ENCODE measurements at places on chromosomes 7 and 10. TPM values are rescaled to one million over a fixed set of nuclear protein-coding genes. Genes with fewer than 3 reads are reported as not detected.

GRCh38 chr7:90728568-90728967 is 132.4 kb downstream of the CDK14 start:
- no peaks in the 10 kb centered on the region for H3K27me3 ChIP-seq
- H3K4me1 ChIP-seq, result no peaks in the 10 kb centered on the region
- no peaks in the 10 kb centered on the region for H3K36me3 ChIP-seq
- no peak overlapping the region for H3K4me3 ChIP-seq
- no peak overlapping the region for H3K27ac ChIP-seq

- no peaks in the 10 kb centered on the region for H3K27me3 ChIP-seq
- H3K27ac ChIP-seq, result no peak overlapping the region
- DNase-seq, result no peak
- H3K4me3 ChIP-seq, result no peak overlapping the region
- H3K36me3 ChIP-seq, result no peaks in the 10 kb centered on the region
- no peaks in the 10 kb centered on the region for H3K4me1 ChIP-seq
These were observed 33.2 kb upstream of the SEMA3D start for GRCh38 chr7:85220023-85220422.

- no peaks in the 10 kb centered on the region for H3K27me3 ChIP-seq
- H3K36me3 ChIP-seq, result no peaks in the 10 kb centered on the region
- no peak for DNase-seq
These were observed 5.1 kb upstream of the SPOCK2 start for GRCh38 chr10:72093450-72093849.

DNA sequence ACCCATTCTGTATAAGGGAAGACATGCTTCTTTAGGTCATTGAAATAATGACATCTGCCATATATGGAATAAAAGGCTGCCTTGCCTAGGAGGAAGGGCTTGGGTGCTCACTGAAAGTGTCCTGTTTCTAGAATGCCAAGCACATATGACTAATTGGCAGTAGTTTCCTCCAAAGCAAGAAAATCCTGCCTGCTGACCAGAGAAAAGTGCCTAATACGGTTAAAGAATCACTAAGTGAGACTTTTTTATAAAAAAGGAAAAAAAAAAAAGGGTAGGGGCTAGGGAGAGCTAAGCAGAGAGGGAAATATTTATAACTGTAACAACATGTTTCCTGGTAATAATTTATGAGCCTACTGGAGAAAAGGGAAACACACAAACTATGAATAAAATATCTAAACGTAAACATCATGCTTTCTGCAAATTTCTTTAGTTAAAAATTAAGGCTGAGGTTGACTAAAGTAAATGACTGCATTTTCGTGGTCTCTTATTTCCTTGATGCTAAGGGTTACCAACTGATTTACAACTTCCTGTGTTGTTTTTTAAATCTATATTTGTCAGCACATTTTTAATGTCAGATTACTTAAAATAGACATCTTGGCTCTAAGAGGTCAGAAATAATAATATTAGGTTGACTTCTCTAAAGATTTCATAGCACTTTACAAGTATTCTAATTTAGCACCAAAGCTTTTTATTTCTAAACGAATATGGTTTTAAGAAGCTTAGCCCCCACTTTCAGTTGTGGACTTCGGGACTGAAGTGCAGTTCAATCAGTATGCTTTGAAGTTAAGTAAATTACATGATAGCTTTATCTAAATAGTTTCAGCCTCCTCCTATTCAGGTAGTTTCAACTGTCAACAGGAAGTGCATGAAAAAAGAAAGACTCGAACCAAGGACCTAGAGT is 89.6 kb downstream of the CABCOCO1 start:
- H3K36me3 ChIP-seq, result no peaks in the 10 kb centered on the region
- no peak overlapping the region for H3K4me3 ChIP-seq
- H3K27me3 ChIP-seq, result no peaks in the 10 kb centered on the region
- peak; percentile 31 for DNase-seq
- H3K27ac ChIP-seq, result peak overlapping the region; percentile 36

- no peak overlapping the region for H3K4me3 ChIP-seq
- DNase-seq, result no peak
- no peaks in the 10 kb centered on the region for H3K27me3 ChIP-seq
- no peaks in the 10 kb centered on the region for H3K36me3 ChIP-seq
- no peak overlapping the region for H3K27ac ChIP-seq
These were observed 49.1 kb downstream of the DOCK4 start for GRCh38 chr7:112157072-112157471.

- no peak overlapping the region for H3K4me3 ChIP-seq
- no peak for DNase-seq
- H3K27ac ChIP-seq, result no peak overlapping the region
These were observed 30.2 kb upstream of the PDE1C start for GRCh38 chr7:32100407-32100907.

DNA sequence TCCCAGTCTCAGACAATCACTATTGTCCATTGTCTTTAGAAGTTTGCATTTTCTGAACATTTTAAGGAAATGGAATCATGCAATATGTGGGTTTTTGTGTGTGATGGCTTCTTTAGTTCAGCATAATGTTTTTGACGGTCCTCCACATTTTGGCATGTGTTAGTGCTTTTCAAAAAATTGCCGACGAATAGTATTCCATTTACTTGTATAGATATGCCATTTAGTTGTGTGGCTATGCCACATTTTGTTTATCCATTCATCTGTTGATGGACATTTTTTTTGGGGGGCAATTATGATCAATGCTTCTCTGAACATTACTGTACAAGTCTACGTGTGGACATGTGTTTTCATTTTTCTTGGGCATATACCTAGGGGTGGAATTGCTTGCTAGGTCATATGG is 12.0 kb upstream of the LAMB4 start:
- DNase-seq, result no peak
- H3K4me1 ChIP-seq, result no peaks in the 10 kb centered on the region
- no peak overlapping the region for H3K27ac ChIP-seq
- no peak overlapping the region for H3K4me3 ChIP-seq

- H3K4me1 ChIP-seq, result peaks cover 14% of the 10 kb centered on the region
- H3K4me3 ChIP-seq, result no peak overlapping the region
- H3K27ac ChIP-seq, result no peak overlapping the region
- no peaks in the 10 kb centered on the region for H3K36me3 ChIP-seq
- H3K27me3 ChIP-seq, result no peaks in the 10 kb centered on the region
These were observed 106.9 kb upstream of the RHEB start for GRCh38 chr7:151626422-151627115.

- no peaks in the 10 kb centered on the region for H3K36me3 ChIP-seq
- H3K4me1 ChIP-seq, result peaks cover 13% of the 10 kb centered on the region
- H3K27me3 ChIP-seq, result no peaks in the 10 kb centered on the region
- no peak for DNase-seq
These were observed 458.6 kb downstream of the INHBA start for GRCh38 chr7:41244246-41244645.

DNA sequence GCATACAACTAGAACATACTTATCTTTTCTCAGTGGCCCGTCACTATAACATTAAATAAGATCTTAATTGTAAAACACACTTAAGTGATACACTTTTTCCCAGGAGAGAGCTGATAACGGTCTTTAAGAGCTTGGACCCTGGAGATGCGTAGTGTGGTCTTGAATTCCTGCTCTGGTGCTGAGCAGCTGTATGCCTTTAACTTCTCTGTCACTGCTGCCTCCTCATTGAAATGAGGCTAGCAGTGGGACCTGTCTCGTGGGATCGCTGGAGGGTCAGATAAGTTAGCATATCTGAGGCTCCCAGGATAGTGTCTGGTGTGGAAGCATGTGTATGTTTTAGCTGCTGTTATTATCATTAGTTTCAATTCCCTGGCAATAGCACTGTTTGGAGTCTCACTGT is 194.9 kb downstream of the SDK1 start:
- H3K4me3 ChIP-seq, result no peak overlapping the region
- no peak overlapping the region for H3K27ac ChIP-seq
- peaks cover 19% of the 10 kb centered on the region for H3K27me3 ChIP-seq
- no peaks in the 10 kb centered on the region for H3K4me1 ChIP-seq

DNA sequence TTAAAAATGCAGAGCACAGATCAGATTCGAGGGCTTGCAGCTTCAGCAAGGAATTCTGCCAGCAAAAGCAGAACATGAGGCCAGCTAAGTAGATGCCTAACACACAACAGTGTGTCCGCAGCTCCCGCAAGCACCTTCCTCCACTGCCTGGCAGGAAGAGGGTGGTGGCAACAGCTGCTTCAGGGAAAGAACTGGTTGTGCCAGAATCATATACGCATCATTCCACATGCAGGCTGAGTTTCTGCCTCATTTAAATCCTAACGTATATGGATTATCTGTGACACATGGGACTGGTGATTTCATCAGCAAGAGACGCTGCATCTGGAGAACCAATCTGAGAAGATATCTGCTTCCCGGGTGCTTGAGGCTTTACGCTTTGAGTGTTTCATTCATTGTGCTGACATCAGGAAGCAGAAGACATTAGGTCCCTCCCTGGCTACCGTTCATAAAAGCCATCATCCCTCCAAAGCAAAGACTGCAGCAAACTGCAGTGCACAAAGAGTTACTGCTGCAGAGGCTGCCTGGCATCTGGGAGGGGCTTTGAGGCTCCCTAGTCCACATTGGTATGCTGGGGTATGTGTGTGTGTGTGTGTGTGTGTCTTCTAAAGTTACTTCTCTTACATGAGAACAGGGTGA is 78.8 kb downstream of the FAM13C start:
- no peak overlapping the region for H3K4me3 ChIP-seq
- no peaks in the 10 kb centered on the region for H3K4me1 ChIP-seq
- no peak overlapping the region for H3K27ac ChIP-seq
- H3K36me3 ChIP-seq, result no peaks in the 10 kb centered on the region
- no peak for DNase-seq
- H3K27me3 ChIP-seq, result peaks cover 12% of the 10 kb centered on the region

- H3K4me1 ChIP-seq, result no peaks in the 10 kb centered on the region
- H3K36me3 ChIP-seq, result no peaks in the 10 kb centered on the region
- H3K4me3 ChIP-seq, result no peak overlapping the region
- no peak overlapping the region for H3K27ac ChIP-seq
- no peaks in the 10 kb centered on the region for H3K27me3 ChIP-seq
These were observed 85.6 kb upstream of the IMMP2L start for GRCh38 chr7:111647881-111648280.

DNA sequence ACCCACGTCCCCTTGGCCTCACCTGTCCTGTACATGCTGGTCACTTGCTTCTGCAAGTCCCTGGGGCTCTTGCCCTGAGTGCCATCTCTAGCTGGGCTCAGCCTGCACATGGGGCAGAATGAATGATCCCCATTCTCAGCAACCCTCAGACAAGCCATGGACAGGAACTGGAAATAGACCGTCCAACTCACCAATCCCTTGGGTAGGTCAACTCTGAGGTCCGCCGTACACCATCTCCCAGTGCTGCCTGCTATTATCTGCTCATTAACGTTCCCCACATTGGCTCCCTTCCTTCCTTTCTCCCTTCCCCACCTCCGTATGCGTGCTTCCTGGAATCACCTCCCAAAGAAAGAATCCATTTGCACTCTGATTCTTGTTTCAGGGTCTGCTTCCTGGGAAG is 335.0 kb downstream of the SFMBT2 start:
- DNase-seq, result no peak
- H3K27ac ChIP-seq, result no peak overlapping the region
- no peaks in the 10 kb centered on the region for H3K36me3 ChIP-seq
- H3K4me1 ChIP-seq, result no peaks in the 10 kb centered on the region
- H3K27me3 ChIP-seq, result peaks cover 5% of the 10 kb centered on the region
- H3K4me3 ChIP-seq, result no peak overlapping the region

- no peaks in the 10 kb centered on the region for H3K27me3 ChIP-seq
- DNase-seq, result no peak
- H3K4me3 ChIP-seq, result no peak overlapping the region
- no peak overlapping the region for H3K27ac ChIP-seq
- 0 out of 2 replicates have a peak, but pooled peaks cover 3% of the 10 kb centered on the region for H3K4me1 ChIP-seq
These were observed 16.8 kb downstream of the AKR1B15 start for GRCh38 chr7:134565643-134566136.

GRCh38 chr10:80540618-80540980 is 2.9 kb downstream of the SH2D4B start:
- no peak overlapping the region for H3K27ac ChIP-seq
- peaks cover 22% of the 10 kb centered on the region for H3K4me1 ChIP-seq
- H3K36me3 ChIP-seq, result no peaks in the 10 kb centered on the region

- H3K27me3 ChIP-seq, result no peaks in the 10 kb centered on the region
- no peak overlapping the region for H3K27ac ChIP-seq
These were observed 8.8 kb downstream of the AKAP9 start for GRCh38 chr7:91949221-91950009.

- no peak for DNase-seq
- no peak overlapping the region for H3K27ac ChIP-seq
- H3K4me1 ChIP-seq, result peaks cover 14% of the 10 kb centered on the region
- H3K4me3 ChIP-seq, result no peak overlapping the region
- no peaks in the 10 kb centered on the region for H3K27me3 ChIP-seq
- H3K36me3 ChIP-seq, result 0 out of 2 replicates have a peak, but pooled peaks cover 2% of the 10 kb centered on the region
These were observed 18.9 kb downstream of the ZNF783 start for GRCh38 chr7:149280661-149281507.

DNA sequence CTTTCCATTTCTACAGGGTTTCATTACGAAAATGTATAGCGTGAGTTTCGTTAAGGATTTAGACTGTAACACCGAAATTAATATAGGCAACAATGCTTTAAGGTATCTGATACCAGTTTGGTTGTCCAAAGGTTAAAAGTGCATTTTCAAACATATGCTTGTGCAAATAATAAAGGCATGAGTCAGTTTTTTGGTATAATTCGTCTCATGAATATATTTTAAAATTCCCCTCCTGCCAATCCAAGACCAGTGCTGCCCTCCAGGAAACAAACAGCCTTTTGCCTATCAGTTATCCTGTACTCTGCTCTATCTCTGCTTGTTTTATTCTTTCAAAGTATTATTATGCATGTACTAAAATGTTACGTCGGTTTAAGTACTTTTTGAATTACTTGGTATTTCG is 2.0 kb downstream of the LCOR start:
- no peaks in the 10 kb centered on the region for H3K36me3 ChIP-seq
- H3K27me3 ChIP-seq, result no peaks in the 10 kb centered on the region
- no peak overlapping the region for H3K27ac ChIP-seq
- H3K4me3 ChIP-seq, result peak overlapping the region; percentile 68
- DNase-seq, result no peak
- H3K4me1 ChIP-seq, result peaks cover 16% of the 10 kb centered on the region

- H3K4me1 ChIP-seq, result no peaks in the 10 kb centered on the region
- H3K36me3 ChIP-seq, result no peaks in the 10 kb centered on the region
- no peak overlapping the region for H3K27ac ChIP-seq
- H3K4me3 ChIP-seq, result no peak overlapping the region
These were observed 229.9 kb downstream of the RPS24 start for GRCh38 chr10:78263521-78263988.

- H3K4me1 ChIP-seq, result no peaks in the 10 kb centered on the region
- DNase-seq, result no peak
- H3K4me3 ChIP-seq, result no peak overlapping the region
- no peak overlapping the region for H3K27ac ChIP-seq
These were observed 19.5 kb downstream of the AGR2 start for GRCh38 chr7:16785321-16785720.

The GIMAP5 gene
- total RNA-seq, result 0.57 TPM

The WEE2 gene
- not detected for total RNA-seq

The SFRP5 gene
- total RNA-seq, result not detected

The ACBD7 gene
- 3.3 TPM for total RNA-seq

The TRIM73 gene
- 8.8 TPM for total RNA-seq

The KIFBP gene
- total RNA-seq, result 26.9 TPM

The MMRN2 gene
- 8.3 TPM for total RNA-seq

The DDX50 gene
- 25.6 TPM for total RNA-seq
